C1 segment of cervical spinal cord (tissue), 14 donors: ENCODE measurements at places on chromosomes 5 and 9.

GRCh38 chr5:154071799-154072413 lies 33.1 kb downstream of the MFAP3 start:
- no peak for DNase-seq

DNA sequence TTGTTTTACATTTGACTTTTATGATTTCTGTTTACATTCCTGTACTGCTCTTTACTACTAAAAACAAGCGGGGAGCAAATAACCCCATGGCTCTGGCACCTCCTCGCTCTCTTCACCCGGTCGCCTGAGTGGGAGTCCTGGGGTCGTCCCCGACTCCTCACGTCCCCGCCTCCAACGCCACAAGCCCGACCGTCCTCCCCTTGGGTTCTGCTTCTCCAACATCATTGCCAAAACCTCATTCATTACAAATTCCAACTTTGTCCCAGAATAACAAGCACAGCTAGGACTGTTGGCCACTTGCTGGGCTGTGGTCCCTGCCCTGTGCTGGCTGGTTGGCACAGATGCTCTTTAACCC lies 35.1 kb downstream of the MRPL36 start:
- no peak for DNase-seq

DNA sequence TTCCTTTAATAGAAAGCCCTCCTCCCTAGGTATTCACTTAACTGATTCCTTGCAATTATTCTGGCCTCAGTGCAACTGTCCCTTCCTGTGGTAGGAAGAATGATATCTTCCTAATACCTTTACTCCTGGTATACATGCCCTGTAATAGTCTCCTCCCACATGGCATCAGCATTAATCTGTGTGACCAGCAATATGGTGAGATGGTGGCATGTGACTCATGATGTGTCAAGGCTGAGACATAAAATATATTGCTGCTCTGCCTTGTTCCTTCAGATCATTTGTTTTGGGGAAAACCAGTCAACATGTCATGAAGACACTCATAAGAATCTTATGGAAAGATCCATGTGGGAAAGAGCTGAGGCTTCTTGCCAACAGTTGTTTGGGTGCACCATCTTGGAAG lies 149.1 kb upstream of the TRPM3 start:
- DNase-seq: no peak

GRCh38 chr5:134019636-134020035 lies 14.9 kb upstream of the VDAC1 start:
- no peak for DNase-seq

- DNase-seq: no peak
Measured at GRCh38 chr5:107640568-107640967, 30.2 kb downstream of the EFNA5 start.

DNA sequence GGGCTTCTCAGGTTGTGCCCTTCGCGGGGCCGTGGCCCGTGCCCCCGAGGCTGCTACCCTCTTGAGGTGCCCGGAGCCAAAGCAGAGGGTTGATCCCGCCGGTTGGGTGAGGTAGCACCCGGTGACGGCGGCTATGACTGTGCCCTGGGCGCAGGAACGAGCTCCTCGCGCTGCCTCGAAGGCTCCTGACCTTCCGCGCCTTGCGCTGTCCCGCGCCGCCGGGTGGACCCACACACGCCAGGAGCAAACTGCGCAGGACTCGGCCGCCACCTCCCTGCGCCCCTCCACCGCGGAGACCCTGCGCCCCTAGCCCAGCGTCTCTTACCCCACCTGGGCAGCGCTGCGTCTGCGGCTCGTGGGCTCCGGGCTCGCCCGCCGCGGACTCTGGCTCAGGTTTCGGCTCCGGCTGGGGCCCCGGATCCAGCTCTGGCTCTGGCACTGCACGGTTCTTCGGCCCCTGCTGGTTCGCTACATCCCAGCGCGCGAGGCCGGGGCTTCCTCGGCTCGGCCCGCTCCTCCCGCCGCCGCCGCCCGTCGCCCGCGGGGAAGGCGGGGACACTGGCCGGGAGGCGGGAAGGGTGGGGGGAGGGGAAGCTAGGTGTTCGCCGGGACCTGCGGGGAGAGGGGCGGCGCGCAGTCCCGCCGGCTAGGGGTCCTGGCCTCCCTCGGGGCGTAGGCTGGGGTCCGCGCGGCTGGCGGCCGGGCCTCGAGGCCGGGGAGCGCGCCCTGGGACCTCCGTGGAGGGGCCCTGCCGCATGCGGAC lies 5.4 kb upstream of the PITX1 start:
- DNase-seq: no peak

DNA sequence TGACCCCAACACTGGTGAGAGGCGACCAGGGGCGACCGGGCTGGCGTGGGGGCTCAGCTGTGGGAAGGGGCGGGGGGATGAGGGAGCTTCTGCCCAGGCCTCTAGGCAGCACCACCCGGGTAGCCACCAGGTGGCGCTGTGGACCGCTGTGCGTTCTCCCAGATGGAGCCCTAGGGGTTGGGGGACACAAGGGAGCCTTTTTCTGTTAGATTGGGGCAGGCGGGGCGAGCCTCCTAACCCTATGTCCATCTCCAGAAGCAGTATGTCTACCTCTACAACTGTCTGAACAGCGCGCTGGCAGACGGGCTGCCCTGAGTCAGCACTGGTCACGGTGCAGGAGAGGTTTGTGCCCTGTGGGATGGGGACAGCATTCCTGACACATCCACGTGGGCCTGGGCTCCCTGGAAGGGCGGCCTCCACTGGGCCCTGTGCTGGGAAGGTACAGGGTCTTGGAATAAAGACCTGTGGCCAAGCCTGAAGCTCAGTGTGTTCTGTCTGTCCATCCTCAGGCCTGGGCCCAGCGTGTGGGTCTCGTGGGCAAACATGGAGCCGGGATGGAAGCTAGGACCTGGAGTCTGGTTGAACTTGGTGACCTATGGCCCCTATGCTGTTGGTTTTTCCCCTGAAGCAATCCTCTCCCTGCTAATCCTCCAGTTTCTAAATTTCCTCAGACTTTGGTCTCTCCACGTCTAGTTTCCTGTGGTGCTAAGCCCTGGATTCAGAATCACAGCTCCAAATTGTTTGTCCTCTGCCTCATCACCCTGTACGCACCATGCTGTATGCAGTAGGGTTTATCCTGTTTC lies 23.1 kb upstream of the SPTLC1 start:
- DNase-seq: peak; percentile 22

GRCh38 chr5:72397836-72398235 lies 77.7 kb downstream of the PTCD2 start:
- DNase-seq: no peak

- no peak for DNase-seq
Measured at GRCh38 chr9:70112981-70113380, 69.3 kb downstream of the MAMDC2 start.

DNA sequence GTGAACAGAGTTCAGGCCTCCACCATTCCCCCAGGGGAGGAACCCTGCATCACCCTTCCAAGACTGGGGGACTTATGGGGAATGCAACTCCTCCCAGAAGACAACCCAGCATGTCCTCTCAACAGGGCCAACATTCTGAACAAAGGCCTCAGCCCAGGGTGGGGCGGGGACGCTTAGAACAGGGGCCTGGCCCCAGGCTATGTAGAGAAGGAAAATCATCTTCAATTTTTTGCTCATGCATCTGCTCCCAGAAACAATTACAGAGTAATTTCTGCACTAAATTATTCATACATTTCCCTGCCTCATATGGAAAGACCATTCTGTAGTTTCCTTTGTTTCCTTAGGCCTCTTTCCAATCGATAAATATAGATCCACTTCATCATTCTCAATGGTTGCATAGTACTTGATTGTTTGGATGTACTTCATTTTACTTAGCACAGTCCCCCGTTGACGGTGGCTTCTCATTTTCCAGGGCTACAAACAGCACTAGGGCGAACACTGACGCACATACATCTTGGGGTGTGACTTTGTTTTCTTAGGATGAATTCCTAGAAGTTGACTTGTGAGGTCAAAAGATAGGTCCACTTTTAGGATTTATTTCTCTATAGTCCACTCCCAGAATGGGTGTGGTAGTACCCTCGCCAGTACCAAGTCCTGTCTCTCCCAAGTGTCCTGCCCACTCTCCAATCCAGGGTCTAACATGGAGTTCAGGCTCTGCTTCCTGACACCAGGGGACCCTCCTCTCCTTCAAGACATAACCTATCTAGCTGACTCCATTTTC lies 27.2 kb upstream of the SMU1 start:
- no peak for DNase-seq

DNA sequence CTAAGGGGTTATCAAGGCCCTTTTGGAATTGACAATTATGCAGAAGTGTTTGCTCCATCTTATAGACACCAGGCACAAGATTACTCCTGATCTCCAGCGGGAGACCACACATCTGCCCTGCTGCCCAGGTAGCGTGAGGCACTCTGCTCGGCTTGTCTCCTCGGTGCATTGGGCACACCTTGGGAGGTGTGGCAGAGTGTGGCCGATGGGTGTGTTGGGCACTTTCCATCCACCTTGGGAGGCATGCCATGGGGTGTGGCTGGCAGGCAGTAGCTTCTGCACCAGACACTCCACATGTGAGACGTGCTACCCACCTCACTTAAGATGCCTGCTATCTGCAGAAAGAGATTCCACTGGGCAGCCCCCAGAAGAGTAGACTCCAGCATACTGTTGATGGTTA lies 54.1 kb downstream of the GADD45G start:
- DNase-seq: no peak

DNA sequence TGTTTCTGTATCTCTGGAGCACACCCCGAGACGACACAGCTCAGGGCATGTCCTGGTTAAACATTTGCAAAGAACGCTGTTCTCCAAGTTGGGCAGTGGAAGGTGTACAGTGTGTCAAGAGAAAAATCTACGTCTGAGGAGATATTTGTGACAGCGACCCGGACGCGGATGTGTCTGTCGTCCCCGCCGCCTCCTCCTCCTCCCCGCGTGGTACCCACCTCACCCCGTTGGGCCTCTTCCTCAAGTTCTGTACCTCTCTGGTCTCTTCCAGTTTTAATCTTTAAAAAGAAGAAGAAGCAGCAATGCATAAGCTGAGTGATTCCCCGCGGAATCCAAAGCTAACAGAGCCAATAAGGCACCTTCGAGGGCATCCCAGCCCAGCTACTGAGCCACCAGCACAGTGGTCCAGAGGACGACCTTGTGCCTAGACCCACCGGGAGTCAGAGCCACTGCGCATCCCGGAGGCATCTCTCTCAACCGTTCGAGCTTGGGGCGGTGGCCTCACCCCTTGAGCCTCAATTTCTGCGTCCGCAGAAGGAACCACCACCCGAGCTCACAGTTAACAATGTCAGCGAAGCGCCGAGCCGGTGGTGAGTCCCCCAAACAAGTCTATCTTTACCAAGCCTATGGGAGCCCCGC lies 467 bp downstream of the C9orf78 start:
- no peak for DNase-seq

- no peak for DNase-seq
Measured at GRCh38 chr5:168301593-168302390, 10.3 kb downstream of the WWC1 start.

DNA sequence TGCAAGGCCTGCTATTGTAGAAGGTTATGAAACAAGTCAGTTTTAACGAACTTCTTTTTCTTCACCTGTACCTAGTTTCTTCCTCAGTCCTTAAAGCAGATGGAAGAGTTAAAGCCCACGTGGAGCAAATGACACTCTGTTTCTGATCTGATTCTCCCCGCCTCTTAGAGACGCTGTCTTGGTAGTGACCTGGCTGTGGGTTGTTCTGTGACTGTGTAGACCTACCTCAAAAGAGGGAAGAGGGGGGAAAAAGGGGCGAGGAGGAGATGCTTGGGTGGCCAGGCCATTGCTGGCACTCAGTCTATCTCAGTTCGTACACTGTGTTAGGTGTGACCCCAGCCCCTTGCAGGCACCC lies 610 bp downstream of the GFRA3 start:
- DNase-seq: no peak

- DNase-seq: no peak
Measured at GRCh38 chr9:70054521-70054920, 10.9 kb downstream of the MAMDC2 start.

GRCh38 chr9:19788152-19788551 lies 685 bp downstream of the SLC24A2 start:
- no peak for DNase-seq

- DNase-seq: no peak
Measured at GRCh38 chr5:130280528-130281217, 376.4 kb downstream of the CHSY3 start.
